CD4-positive, alpha-beta T cell treated with Interleukin-6 at 100 ng/mL for 8 hours (primary cell): ENCODE measurements at places on chromosomes 3 and 15.

GRCh38 chr3:134232151-134232550, 18.5 kb downstream of the RYK start:
- DNase-seq, result no peak

DNA sequence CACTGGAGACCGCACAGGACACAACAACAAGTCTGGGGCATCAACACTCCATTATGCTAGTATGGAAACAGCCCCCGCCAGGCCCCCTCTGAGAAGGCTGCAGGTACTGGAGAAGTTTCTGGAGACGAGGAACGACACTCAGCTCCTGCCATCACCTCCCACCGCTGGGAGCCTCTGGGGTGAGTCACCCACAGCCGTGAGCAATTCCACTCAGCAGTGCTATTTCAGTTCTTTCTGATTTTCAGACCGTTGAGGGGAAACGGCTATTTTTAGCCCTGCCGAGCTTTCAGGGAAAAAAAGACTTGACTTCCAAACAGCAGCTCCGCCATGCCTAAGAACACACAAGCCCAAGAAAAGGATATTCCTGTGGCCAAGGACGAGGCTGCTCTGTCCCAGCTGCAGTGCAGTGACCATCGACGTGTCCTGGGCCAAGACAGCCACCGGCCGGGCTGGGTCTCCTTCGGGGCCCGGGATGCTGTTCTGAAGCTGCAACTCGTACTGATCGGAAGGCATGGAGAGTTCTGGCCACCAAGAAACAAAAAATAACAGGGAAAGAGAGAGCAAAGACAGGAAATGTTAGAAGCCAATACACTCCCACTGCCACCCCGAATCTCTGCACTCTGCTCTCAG, 40.8 kb downstream of the NUP210 start:
- DNase-seq, result no peak

GRCh38 chr3:112629425-112629824, 11.5 kb downstream of the CCDC80 start:
- no peak for DNase-seq

- no peak for DNase-seq
Observed at GRCh38 chr15:36758800-36759199, 179.4 kb downstream of the CDIN1 start.

- DNase-seq, result no peak
Observed at GRCh38 chr3:49534581-49535441, 19.5 kb upstream of the BSN start.

- no peak for DNase-seq
Observed at GRCh38 chr3:12532182-12532581, 13.1 kb downstream of the MKRN2OS start.

- no peak for DNase-seq
Observed at GRCh38 chr15:67825881-67826716, 790 bp downstream of the SKOR1 start.

DNA sequence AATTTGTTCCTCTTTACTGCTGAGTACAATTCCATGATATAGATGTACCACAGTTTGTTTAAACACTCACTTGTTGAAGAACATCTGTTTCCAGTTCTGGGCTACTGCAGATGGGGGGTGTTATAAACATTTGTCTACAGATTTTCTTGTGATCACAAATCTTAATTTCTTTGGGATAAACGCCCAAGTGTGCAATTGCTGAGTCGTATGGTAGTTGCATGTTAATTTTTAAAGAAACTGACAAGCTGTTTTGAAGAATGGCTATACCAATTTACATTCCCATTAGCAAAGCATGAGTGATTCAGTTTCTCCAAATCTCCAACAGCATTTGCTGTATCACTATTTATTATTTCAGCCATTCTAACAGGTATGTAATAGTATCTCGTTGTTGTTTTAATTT, 242.0 kb upstream of the MRPL3 start:
- DNase-seq, result no peak

- DNase-seq, result no peak
Observed at GRCh38 chr3:58635371-58636285, 30.9 kb downstream of the FAM3D start.

DNA sequence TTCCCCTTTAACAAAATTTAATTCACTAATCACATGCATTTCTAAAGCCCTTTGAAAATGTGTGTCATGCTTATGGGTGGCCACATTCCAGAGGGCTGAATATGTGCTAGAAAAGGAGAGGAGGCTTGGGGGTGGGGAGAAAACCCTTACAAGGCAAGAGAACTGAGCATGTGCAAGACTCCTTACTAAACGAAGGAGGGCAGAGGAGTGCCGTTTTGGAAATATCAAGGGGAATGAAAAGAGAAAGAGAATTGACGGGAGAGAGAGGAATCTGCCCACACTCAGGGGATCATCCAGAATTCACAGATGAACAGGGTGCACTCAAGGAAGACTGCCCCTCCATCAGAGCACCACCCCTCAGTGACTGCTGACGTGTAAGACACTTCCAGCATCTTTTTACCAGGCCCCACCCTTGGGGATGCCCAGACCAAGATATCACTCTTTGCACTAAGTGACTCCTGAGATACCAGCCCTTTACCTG, 37.9 kb upstream of the TSC22D2 start:
- DNase-seq, result no peak

GRCh38 chr3:170565495-170565894, 20.4 kb downstream of the SLC7A14 start:
- DNase-seq, result no peak
